ENCODE measurements at places on chromosomes 6 and 20.

GRCh38 chr6:90135667-90136066 lies 161.0 kb downstream of the BACH2 start:
- DNase-seq: no peak

GRCh38 chr20:62896526-62896925 lies 29.8 kb downstream of the DIDO1 start:
- DNase-seq: no peak

- no peak for DNase-seq
Measured at GRCh38 chr20:56299362-56299761, 50.8 kb downstream of the MC3R start.

DNA sequence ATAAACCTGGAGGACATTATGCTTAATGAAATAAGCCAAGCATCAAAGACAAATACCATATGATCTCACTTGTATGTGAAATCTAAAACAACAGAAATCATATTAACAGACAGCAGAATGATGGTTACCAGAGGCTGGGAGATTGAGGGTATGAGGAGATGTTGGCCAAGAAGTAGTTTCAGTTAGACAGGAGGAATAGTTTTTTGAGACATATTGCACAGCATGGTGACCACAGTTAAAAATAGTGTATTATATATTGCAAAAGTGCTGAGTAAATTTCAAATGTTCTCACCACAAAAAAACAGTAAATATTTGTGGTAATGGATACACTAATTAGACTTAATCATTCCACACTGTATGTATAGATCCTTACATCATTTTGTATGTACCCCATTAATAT lies 1.8 kb downstream of the GABRR1 start:
- no peak for DNase-seq

- DNase-seq: no peak
Measured at GRCh38 chr20:37365760-37366638, 20.1 kb downstream of the SRC start.

- no peak for DNase-seq
Measured at GRCh38 chr6:112321941-112322424, 25.1 kb upstream of the RFPL4B start.

GRCh38 chr6:70281923-70282311 lies 21.0 kb downstream of the COL9A1 start:
- no peak for DNase-seq

- DNase-seq: no peak
Measured at GRCh38 chr20:40359131-40359912, 329.7 kb downstream of the MAFB start.

DNA sequence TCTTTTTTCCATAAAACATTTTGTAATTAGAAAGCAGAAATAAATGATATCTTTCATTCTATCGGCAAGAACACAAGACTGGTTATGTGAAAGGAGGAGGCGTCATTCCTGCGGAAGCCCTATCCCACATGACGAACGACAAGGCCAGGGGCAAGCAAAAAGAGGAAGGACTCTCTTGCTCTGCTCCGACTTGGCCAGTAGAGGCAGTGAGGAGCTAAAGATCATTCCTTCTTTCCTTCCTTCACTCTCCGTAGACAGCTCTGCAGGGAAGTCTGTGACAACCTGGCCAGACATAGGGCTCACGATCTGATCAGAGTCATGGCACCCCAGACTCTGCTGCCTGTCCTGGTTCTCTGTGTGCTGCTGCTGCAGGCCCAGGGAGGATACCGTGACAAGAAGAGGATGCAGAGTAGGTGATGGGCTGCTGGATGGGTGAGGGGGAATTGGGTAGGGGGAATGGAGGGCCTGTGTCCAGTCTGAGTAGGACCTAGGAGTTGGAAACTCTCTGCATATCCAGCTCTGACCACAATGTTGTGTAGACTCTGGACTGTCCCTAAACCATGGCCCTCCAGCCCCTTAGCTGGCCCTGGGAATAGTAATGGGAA lies at the start of gene WFDC10A:
WFDC10A (plus strand) TSS at position 244 of the 605 bp plus-strand sequence; CDS start at position 319, 75 bp downstream.
- DNase-seq: peak; percentile 31

DNA sequence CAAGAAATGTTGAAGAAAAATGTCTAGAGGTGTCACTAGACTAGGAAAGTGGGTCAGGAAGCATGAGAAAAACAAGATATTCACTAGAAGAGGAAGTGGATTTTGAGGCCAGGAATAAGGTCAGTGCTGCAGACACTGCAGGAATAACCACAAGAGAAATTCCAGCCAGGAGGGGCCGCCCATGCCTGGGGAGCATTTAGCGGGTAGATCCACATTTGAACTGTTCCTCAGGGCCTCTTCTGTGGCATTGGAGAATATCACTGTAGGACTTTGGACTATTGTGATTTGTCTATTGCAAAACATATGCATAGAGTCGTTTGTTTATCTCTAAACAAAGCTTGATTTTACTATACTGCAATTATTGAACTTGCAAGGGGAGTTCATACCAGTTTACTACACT lies 49.6 kb upstream of the CCDC28A start:
- DNase-seq: no peak

- DNase-seq: no peak
Measured at GRCh38 chr20:57566399-57566798, 5.5 kb downstream of the PCK1 start.

DNA sequence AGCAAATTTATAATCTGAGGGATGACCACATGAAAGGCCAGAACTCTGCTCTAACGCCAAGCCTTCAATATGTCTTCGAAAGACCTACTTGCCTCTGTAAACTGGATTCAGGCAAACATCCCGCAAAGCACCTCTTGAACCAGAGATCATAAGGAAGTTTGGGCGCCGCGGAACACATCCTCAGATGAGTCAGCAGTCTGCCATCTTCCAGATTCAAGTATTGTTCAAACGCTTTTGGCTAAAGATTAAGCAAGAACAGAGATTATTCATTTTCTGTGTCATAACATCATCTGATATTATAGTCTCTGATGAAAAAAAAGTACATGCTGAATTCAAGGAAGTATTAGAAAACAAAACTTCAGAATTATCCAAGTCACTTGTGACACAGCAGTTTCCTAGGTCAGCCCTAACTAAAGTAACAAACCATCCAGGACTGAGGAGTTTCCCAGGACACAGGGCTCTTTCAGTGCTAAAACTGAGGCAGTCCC lies 20.8 kb downstream of the TBC1D7 start:
- DNase-seq: no peak

- DNase-seq: peak; percentile 91
Measured at GRCh38 chr20:8756410-8756809, 312.5 kb upstream of the PLCB4 start.

- DNase-seq: no peak
Measured at GRCh38 chr20:41316602-41317545, 657 bp downstream of the ZHX3 start.

DNA sequence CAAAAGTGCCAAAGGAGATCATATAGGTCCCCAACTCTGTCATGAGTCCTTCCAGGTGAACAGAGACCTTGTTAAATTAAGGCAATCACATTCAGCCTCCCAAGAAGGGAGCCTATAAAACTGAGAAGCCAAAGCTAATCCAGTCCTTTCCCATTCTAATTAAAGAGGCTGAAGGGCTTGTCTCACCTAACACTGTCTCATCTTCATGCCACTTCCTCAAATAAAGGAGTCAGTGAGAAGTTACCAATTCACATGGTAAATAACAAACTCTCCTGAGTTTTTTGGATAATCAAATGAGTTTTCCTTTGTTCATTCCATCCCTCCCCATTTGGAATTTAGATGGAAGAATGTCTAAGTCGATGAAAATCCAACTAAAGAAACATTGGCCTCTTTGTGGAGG lies 242.8 kb downstream of the UST start:
- DNase-seq: no peak

DNA sequence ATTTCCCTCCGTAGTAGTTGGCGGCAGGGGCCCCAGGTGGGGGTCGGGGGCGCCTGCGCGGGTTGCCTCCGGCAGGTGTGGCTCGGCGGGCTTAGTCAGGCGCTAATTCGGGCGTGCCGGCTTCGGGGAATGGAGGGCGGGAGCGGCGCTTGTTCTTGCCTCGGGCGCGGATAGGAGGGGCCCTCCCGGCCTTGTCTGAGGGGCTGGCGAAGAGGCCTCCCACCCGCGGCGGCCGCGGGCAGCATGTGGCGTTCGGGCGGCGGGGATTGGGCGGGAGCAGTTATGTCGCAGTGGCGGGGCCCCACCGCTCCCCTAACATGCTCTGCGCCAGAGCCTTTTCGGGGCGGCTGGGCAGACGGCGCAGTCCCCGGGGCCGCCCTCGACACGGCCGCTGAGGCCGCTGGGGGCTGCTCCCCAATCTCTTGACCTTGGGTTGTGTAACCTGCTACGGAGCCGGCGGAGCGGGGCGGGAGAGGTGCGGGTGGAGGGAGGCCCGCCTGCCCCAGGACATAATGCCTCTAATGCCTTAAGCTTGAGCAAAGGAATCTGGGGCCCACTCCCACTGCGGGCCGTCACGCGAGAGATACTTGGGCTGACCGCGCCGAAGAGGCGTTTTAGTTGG lies 1.1 kb downstream of the AMD1 start:
- DNase-seq: no peak

GRCh38 chr20:44733341-44734069 lies 12.2 kb upstream of the KCNK15 start:
- DNase-seq: peak; percentile 25

DNA sequence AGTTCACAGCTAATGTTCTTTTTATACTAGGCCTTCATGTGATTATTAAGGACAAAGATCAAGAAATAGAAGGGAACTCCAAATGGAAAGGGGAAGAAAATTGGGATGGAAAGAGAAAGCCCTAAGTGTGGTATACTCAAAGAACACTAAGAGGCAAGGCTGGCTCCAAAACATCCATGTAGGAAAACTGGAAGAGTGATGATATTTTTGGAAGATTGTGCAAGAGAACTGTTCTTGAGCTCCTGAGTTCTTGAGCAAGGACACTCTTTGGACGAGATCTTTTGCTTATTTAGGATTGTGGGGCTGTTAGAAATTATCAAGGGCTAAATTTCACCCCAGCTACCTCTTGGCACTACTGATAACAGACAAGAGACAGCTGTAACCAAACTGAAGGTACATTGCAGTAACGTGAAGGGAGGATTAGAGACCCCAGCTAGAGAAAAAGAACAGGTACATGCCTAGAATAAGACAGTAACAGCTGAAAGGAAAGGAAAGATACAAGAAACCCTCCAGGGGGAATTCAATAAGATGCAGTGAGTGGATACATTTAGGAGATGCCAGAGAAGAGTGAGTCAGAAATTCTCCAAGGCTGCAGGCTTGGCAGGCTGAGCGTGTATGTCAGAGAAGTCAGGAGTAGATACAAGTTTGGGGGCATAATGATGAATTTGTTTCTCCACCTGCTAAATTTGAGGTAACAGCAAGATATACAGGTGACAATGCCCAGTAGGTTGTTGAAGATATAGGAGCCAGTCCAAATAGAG lies 69.7 kb downstream of the CBLN4 start:
- no peak for DNase-seq

GRCh38 chr6:28653876-28654275 lies 128.2 kb downstream of the GPX5 start:
- no peak for DNase-seq

DNA sequence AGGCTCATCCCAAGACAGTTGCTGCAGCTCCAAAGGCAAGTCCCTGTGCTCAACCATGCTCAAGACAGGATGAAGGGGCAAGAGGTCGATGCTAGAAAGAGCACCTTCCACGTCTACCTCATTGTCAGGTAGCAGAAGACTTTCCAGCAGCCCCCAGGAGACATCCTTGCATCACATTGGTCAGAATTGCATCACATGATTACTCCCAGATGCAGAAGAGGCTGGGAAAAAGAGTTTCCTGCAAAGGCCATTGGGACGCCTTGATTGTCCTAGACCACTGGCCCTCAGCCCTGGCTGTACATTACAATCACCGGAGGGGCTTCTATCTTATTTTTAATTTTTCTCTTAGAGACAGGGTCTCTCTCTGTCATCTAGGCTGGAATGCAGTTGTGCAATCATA lies 17.3 kb upstream of the ZNF334 start:
- DNase-seq: no peak

- no peak for DNase-seq
Measured at GRCh38 chr20:63908008-63908682, 13.2 kb downstream of the DNAJC5 start.

DNA sequence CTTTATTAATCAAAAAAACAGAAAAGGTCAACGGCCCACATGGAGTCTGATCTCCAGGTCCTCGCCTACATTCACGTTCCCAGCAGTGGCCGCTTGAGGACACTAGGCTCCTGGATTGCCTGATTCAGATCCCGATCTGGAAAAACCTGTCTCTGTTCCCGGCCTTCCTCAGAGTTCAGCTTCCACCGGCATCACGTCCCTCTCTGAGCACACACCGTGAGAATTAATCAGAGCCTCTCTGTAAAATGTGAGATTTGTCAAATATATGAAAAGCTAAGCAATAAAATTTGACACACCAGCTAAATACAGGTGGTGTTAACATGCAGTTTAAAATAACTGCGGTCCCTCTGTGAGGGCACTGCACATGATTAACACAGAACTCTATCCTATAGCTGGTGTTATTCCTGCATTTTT lies 122.8 kb upstream of the COL21A1 start:
- peak; percentile 89 for DNase-seq

- DNase-seq: no peak
Measured at GRCh38 chr6:39416026-39416425, 93.5 kb upstream of the KCNK16 start.

DNA sequence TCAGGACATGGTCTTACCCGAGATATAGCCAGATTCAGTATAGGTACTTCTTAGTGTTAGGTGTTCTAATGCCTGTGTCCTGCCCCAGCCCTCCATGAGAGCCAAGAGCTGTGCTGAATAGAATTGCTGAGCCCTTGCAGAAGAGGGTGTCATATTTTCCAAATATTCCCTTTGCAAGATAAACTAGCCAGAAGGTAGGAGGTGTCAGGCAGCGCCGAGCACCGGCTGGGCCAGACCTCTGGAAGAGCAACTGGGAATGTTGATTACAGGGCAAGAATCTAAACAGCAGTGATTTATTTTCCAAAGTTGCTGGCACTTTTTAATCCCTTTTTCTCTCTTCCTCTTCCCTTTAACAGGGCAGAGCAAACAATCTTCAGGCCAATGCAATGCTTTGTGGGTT lies 37.1 kb upstream of the EZR start:
- no peak for DNase-seq

GRCh38 chr20:34703424-34704176 lies 544 bp upstream of the TP53INP2 start:
- no peak for DNase-seq

DNA sequence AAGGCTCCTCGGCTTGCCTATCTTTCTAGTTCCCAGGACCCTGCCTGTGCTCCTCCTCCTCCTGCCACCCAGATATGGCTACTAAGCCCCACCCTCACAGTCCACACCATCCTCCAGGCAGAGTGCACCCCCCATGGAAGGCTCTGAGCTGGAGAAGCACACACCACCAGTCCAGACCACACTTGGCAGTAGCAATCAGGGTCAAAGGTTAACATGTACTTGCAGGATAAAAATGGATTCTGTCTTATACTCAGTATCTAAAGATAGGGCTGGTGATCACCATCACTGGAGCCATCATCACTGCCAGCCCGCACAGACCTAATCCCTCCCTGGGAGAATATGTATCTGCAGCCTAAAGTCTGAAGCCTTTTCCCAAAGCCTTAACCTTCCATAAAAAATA lies 83.4 kb downstream of the PRKN start:
- DNase-seq: no peak

All from SHP77 (cell line).